ENCODE measurements at places on chromosomes 11 and 22.
A peak's percentile ranks its signal among the peaks of the same experiment; 100 is the strongest.

GRCh38 chr22:44422746-44423380 is 75.2 kb downstream of the RTL6 start:
- DNase-seq: no peak

- DNase-seq: no peak
Observed at GRCh38 chr22:40401532-40401931, 31.1 kb downstream of the SGSM3 start.

- no peak for DNase-seq
Observed at GRCh38 chr11:117037975-117038350, 60.3 kb downstream of the SIK3 start.

DNA sequence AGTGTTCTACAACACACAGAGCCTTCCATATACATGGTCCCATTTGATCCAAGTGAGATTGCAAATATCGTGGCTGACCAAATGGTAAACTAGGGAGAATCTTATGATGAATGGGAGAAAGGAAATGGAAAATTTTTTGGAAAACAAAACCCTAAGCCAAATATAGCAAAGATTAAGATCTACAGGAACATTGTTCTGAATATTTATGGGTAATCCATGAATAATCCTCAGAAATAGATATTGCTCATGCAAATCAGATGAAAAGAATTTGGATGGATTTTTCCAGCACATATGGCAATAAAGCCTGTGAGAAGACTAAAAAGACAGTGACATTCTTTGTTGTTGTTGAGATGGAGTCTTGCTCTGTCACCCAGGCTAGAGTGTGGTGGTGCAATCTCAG is 21.7 kb upstream of the PRDM10 start:
- DNase-seq: no peak

DNA sequence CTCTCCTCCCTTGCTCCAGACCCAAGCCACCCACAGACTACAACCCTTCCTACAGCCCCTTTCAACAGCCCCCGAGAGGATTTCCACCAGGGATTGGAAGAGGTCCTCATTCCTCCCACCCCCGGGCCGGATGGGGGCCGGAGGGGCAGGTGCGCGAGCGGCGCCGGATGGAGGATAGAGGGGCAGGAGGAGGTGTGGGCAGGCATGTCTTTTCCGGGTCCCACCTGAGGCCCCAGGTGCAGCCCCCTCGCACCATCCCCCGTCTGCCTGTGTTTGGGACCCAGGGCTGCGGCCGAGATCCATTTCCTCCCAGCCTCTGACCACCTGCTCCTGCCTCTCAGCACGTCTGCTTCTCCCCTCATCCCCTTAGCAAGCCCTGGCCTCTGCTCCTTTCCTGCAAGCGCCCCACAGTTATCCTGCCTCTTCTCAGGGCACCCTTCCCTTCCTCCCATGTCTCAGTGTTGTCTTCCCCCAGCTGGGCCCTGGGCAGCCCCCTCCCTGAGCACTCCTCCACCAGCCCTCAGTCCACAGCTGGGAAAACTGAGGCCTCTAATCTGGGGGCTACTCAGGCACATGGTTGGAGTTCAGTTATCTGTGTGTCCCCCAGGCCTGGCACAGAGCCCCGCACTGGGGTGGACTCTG is 19.3 kb upstream of the CBX7 start:
- no peak for DNase-seq

DNA sequence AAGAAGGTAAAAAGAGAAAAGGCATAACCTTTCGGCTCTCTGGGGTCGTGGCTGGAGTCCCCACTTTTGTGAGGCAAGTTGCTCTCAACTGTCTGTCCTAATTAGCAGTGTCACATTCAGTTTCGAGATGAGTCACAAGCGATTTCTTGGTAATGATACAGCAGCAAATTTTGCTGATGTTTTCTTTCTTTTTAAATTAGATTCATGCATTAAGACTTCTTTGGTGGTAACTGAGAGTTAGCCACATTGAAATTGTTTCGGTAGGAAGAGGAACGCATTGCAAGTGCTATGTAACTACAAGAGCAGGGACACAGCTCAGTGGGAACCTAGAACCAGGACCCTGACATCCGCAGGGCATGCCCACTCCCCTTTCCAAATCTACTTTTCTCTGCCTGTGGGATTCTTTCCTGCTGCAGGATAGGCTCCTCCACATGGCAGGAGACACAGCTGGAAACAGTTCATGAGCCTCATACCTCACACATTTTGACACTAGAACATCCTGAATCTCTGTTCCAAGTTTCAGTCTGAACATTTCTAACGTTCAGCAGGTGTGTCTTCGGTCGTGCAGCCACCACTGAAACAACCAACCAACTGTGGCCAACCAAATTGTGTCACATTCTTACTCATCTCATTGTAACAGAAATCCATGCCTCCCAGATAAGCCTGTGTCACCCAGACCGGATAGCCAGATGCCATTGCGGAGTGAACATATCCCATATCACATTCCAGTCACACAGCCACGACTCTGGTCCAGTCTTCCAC is 987.6 kb downstream of the NTM start:
- peak; percentile 41 for DNase-seq

GRCh38 chr22:41397143-41397811 is 15.5 kb downstream of the TEF start:
- DNase-seq: no peak

GRCh38 chr11:64810891-64811272 is 531 bp upstream of the MEN1 start:
- peak; percentile 66 for DNase-seq

GRCh38 chr11:67607507-67607906 is 771 bp downstream of the NDUFV1 start:
- no peak for DNase-seq

- no peak for DNase-seq
Observed at GRCh38 chr22:40473703-40474102, 103.3 kb downstream of the SGSM3 start.

GRCh38 chr11:110431051-110431672 is 1.4 kb downstream of the FDX1 start:
- DNase-seq: no peak

DNA sequence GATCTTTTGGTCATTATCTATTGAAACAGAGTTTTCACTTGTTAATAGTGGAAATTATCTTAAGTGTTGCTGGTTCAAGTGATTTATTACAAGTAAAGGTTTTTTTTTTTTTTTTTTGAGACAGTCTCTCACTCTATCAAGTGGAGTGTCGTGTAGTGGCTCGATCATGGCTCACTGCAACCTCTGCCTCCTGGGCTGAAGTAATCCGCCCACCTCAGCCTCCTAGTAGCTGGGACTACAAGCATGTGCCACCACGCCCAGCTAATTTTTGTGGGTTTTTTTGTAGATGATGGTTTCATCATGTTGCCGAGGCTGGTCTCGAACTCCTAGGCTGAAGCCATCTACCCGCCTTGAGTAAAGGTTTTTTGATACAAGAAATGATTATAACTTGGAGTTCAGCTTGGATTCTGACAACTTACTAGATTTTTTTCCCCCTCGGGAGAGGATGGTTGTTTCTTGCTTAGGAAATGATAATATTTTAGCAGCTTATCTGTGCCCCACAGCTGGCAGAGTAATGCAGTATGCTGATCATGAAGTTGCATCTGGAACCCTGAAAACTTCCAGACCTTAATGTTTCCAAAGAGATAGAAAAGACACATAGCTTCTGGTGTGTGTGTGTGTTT is 68.9 kb downstream of the MTMR3 start:
- no peak for DNase-seq

DNA sequence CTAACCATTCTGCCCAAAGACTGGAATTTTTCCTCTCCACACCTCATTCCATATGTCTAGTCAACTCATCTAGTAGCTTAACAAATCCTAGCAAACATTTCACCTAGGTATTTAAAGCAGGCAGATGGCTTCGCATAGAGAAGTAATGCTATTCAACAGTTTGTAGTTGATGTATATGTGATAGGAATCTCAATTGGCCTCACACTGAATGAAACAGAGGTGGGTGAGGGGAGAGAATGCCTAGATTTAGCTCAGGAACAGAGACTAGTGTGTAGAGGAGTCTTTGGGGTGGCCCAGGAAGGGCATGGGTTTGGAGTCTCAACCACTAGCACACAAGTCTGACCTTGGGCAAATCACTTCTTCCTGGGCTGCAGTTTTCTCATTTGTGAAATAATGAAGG is 196.2 kb downstream of the MYO18B start:
- DNase-seq: no peak

DNA sequence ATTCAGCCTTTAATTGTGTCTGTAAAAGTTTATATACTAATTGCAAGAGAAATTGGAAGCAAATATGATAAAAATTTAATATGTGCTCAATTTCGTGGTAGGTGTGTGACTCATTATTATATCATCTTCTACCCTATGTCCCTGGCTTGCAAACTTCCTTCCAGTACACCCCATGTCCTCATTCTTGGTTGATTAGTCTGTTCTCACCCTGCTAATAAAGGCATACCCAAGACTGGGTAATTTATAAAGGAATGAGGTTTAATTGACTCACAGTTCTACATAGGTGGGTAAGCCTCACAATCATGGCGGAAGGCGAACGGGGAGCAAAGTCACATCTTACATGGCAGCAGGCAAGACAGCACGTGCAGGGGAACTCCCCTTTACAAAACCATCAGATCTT is 11.9 kb downstream of the MRGPRX3 start:
- no peak for DNase-seq

DNA sequence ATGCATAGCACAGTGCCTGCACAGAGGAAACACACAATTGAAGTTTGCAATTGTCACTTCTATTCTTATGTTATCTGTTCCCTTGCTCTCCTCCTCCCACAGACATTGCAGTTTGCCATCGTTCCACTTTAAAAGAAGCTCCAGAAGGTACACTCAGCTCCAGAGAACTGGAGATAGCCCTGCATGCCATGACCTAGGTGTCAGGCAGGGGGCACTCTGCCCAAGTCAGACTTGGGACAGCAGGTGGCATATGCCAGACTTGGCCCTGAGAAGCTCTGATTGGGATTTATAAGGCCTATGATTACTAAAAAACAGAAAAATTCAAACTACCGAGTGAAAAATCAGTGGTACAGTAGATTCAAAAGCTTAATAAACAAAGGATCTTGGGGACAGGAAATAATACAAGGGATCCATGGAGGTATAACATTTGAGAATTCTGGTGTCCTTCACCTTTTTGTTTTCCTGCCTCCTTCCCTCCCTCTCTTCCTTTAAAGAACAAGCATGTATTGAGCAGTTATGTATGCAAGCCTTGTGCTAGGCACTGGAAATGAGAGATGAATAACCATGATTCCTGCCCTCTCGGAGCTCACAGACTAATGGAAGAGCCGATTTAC is 40.0 kb downstream of the TENM4 start:
- peak; percentile 12 for DNase-seq

DNA sequence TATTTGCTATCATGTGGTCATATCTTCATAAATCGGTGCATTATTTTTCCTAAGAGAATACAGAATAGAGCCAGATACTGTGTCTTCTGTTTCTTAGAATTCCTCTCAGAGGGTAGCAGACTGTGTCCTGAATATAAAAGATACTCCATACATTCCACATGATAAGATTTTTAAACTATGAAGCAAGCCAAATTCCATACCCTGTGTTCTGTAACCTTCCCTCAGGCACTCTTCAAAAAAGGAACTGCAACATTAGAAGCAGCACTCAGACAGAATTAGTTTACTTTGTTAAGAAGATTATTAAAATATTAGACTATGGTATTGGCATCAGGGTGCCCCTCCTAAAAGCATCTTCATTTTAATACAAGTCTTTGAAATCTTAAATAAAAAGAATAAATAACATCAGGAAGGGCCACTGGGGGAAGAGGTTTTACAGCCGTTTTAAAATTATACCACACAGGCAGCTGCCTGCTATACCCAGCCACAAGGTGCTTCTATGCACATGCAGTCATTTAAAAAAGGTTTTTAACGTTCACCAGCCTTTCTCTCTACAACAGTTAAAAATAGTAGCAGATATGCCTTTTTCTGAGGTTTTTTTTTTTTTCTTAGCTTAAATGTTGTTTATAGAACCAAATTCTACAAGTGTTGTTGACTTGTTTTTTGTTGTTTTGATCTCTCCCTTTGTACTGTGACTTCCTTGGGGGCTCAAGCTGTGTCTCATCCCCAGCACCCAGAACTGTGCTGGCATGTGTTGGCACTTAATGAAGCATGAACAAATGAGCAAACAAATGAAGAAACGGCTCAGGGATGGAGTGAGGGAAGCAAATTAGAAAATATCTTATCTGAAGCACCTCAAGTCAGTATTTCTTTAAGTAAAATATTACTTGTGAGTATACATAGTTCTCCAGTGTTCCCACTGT is 54.7 kb upstream of the CCDC89 start:
- no peak for DNase-seq

DNA sequence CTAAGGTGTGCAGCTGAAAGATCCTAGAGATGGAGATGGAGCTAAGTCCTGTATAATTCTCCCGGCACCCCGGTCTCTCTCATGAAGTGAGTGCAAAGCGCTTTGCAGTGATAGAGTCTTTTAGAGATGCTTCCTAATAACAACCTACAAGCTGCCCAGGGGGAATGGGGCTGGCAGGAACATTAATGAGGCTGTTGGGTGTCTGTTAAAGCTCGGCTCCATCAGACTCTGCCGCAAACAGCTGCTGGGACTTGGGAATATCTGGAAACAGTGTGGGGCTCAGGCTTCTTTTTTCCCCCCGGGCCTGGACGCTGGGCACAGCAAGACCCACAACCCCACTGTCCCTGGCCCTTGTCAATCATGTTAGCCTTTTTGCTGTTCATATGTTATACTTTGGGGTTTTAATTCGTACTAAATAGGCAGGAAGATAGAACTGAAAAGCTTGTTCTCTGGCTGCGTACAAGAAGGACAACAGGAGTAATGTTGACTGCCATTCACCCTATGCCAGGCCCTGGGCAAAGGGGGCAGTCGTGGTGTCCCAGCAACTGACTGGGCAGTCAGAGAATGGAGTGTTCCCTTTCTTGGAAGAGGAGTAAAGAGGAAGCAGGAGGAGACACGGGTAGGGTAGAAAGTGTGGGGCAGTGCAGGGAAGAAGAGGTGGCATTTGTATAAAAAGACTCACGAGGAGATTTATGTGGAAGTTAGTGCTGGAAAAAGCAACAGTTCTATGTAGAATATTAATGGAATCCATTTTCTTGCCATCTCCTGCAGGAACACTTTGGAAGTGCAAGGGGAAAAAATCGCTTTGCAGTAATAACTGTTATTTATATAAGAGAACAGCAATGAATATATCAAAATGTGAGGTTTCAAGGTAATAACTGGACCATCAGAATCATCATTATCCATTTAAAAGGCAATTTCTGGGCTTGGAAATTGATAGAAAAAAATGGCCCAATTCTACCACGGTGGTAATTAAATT is 232.8 kb downstream of the GRIK4 start:
- no peak for DNase-seq

DNA sequence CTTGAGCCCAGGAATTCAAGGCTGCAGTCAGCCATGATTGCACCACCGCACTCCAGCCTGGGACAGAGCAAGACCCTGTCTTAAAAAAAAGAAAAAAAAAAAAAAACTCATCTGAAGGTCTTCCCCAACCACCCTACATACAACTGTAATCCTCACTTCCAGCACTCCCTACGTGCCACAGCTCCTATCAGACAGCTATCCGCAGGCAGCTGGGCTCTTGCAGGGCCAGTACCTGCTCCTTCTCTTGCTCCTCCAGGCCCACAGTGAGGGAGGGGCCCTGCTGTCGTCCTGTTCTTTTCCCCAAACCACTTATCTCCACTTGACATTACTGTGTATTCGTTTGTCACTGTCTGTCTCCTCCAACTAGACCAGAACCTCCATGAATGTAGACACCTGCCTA is 156.1 kb upstream of the NECTIN1 start:
- DNase-seq: no peak

Data from MV-4-11 (cell line).